ENCODE measurements at places on chromosomes 13 and 19.

- DNase-seq: no peak
These were observed 124.1 kb downstream of the PCCA start for GRCh38 chr13:100212904-100213553.

DNA sequence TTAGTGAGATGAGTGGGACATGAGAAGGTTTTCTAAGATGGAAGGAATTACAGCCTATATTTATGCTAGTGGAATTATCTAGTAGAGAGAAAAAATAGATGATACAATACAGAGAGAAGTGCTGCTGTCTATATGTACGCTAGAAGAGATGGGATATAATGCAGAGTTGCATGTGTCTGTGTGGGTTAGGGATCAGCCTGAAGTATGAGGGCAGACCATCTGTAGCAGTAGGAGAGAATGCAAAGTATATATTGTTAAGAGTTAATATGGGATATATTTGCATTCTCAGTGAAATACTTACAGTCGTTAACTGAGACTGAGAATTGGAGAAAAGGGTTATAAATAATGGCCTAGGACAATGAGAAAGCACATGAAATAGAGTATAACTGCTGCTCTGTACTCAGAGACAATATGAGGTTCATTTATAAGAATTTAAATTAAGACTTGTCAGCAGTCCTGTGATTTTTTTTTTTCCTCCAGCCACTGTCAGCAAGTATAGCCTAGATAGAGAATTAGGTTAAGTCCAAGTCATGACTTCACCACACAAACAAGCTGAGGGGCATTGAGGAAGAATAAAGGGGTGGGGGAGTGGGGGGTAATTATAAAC is 77.8 kb downstream of the SLITRK1 start:
- DNase-seq: no peak

DNA sequence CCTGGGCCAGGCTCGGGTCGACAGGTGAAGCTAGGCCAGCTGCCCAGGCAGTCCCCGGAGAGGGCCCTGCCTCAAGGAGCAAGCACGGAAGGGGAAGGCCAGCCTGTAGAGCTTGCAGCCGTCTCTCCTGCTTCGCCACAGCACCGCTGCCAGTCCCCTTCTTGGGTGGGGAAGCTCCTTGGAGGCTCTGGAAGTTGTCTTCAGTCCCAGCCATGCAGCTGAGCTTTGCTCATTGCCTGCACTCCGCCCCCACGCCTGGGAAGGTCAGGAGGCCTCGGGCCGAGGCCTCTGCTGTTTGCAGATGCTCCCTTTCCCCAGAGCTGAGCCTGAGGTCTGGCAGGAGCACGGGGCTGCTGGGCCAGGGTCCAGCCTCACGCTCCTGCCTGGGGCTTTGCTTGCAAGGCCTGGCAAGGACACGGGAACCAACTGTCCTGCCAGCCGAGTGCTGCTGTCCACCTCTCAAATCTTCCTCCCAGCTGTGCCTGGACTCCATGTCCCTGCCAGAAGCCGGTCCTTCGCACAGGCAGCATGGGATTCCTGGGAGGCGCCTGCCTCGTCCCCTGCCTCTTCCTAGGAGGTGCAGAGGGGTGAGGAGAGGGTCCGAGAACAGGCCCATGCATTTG is 13.3 kb downstream of the PLEKHF1 start:
- no peak for DNase-seq

DNA sequence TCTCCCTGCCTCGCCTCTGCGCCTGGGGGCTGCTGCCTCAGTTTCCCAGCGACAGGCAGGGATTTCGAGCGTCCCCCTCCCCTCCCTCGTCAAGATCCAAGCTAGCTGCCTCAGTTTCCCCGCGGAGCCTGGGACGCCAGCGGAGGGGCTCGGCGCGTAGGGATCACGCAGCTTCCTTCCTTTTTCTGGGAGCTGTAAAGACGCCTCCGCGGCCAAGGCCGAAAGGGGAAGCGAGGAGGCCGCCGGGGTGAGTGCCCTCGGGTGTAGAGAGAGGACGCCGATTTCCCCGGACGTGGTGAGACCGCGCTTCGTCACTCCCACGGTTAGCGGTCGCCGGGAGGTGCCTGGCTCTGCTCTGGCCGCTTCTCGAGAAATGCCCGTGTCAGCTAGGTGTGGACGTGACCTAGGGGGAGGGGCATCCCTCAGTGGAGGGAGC is 722 bp upstream of the ICAM1 start:
- no peak for DNase-seq

DNA sequence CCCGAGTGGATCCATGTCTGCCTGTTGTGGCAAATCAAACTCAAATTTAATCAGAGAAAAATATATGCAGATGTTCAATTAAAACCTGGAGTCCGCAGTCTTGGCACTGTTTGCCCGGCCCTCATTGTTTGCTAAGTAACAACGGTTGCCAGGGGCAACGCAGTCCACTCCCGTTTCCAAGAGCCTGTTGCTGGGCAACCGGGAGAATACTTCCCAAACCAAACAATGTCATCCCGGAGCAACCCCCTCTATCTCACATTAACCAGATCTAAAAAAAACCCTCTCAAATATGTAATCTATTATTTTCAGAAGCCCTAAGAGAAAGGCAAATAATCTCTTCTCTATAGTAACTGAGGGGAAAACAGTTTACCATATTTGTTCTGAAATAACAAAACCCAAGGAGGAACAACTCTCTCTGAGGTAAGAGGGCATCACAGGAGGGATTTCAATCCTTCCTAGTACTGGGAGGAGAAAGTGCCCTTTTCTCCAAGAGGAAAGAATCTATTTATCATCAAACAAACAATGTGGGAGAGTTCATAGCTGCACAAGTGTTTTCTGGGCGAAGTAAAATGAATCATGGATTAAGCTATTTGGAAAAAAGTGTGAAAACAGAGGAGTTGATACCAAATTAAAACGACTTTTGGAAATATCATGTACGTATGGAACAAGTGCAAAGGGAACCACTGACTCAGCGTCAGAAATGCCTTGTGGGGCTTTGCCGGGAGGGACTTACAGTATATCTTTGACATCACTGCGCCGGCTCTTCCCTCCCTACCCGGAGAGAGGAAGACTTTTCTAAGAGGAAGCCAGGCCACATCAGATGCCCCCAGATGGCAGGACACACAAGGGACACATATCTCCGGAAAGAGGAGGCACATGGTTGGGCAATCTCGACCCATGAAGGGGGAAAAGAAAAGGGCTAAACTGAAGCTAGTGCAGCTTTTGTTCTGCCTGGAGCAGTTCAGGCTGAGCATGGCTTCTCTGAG is 43.3 kb downstream of the RFX2 start:
- peak; percentile 71 for DNase-seq

- DNase-seq: no peak
These were observed 244.2 kb upstream of the SOX21 start for GRCh38 chr13:94956417-94957110.

Data from NCI-H1694 (cell line).